ENCODE measurements at places on chromosomes 5 and 9.

- no peak for DNase-seq
These were observed 25.6 kb downstream of the ANKS6 start for GRCh38 chr9:98770717-98771116.

DNA sequence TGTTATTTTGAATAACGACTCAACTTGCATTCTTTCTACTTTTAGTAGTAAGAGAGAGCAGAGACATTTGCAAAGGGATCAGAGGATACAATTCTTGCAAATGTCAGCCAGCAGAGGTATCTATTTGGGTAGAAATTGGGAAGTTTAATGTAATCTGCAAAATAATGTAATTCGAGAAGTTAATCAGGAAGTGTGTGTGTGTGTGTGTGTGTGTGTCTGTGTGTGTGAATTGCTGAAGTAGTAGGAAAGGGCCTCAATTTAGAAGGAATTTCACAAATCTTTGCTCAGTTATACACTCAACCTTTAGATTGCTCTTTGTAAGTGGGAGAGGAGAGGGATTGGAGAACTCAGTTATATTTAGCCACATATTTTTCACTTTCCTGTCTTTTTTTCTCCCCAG lies 11.0 kb upstream of the IFNA1 start:
- no peak for DNase-seq

DNA sequence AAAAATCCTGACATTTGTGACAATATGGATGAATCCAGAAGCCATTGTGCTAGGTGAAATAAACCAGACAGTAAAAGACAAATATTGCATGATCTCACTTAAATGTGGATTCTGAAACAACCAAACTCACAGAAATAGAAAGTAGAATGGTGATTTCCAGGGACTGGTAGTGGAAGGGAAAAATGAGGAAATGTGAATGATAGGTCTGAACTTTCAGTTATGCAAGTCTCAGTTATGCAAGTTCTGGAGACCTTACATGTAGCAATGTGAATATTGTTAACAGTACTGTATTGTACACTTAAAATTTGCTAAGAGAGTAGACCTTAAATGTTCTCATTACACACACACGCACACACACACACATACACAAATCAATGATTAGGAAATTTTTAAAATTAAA lies 84.9 kb downstream of the SLCO4C1 start:
- no peak for DNase-seq

GRCh38 chr5:39175273-39175955 lies 43.9 kb downstream of the FYB1 start:
- no peak for DNase-seq

DNA sequence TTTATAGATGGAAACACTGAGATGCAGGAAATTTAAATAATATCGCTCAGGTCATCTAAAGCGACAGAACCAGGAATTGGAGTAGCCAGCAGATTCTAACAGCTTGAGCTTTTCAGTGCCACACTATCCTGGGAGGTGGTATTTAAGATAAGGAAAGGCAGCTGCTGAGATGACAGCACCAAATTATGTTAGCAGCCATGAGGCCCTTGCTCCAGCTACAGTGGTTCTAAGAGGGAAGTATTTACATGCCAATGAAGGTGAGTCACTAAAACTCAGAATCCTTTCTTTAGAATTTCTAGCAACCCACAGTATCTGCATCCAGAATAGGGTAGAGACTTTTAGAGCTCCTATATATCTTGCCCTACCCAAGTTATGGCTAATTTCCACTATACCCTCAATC lies 127.0 kb upstream of the VLDLR start:
- DNase-seq = no peak

GRCh38 chr5:111337133-111337532 lies 112.9 kb downstream of the CAMK4 start:
- no peak for DNase-seq
